ENCODE measurements at places on chromosomes 7 and 10.

GRCh38 chr10:24415455-24416125 lies 206.7 kb downstream of the KIAA1217 start:
- DNase-seq, result no peak

DNA sequence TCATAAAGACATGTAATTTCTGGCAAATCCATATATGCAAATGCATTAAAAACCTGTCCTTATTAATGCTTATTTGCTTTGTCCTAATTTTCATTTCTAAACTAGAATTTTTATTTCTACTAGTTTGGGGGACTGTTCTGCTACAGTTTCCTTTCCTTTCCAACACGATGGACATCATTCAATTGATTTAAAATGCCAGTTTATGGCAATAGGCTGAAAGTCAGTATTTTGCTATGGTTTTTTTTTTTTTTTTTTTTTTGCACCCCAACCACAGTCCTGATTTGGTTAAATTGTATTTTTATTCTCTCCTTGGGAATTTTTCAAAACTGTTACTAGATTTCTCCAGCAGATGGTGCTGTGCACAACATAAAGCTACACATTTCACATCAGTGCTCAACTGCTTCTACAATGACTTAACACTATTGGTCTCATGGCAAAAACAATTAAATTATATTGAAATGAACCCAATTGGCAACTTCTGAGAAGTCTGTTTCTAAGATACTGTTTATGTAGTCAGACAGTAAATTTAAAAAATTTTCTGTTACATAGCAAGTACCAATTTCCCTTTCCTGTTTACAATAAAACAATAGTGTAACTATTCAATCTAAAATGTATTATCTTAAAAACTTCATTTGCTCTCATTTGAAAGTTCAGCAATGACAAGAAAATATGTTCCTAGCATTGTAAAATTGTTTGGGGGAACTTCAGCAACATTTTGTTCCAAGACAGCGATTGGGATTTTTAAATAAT lies 193.8 kb upstream of the CCDC6 start:
- DNase-seq, result no peak

DNA sequence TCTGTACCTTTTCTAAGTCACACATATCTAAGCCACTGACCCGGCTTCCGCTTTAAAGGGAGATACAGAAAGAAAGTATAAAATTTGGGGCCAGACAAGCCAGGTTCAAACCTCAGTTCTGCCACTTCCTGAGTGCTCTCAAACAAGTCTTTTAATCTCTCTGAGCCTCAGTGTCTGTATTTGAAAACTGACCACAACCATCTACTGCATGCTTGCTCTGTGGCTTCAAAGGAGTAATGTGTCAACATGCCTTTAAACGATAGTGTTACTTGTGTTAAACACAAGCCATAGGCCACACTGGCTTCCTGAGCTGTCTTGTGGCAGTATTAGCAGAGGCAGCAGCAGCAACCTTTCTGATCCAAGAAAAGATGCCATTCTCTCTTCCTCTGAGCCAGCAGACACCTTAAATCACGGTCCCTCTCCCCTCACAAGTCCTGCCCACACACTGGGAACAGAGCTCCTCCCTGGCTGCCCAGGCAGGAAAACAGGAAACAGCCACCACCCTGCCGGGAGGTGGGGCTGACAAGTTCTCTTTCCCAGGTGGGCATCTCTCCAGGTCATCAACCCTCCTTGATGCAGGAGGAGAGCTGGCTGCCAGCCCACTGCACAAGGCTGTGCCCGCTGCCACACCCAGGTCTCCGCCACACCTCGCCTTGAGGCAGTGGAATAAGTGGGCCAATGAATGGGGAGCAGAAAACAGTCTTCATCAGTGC lies 10.7 kb downstream of the HIP1 start:
- no peak for DNase-seq

DNA sequence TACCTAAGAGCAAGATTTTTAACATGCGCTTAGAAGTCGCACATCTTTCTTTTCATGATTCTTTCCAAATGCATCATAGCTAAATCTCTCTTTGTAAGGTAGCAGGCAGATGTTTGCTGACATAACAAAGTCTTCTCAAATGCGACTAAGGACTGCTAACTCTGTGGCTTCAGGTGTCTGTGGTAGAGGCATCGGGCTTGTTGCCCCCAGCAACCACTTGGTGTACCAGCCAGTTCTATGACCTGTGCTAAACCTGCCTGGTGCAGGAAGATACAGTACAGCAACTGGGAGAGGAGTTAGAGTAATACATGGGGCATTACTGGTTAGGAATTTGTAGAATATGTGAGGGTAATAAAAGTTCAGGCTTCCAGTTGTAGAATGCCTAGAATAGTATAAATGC lies 654.1 kb downstream of the NRG3 start:
- no peak for DNase-seq

- no peak for DNase-seq
Measured at GRCh38 chr10:118571123-118571522, 24.3 kb downstream of the PRLHR start.

DNA sequence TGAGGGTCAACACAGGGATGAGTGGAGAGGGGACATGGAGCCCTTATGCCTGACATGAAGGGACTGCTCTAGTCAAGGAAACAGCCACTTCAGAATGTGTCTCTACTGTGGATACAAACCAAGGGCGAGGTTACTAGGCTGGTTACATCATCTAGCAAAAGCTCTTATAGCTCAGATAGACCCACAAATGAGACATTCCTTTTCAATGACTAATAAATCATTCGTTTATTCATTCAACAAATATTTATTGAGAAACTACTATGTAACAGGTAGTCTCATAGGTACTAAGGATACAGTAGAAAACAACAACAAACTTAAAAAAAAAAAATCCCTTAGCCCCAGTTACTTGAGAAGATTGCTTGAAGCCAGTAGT lies 219.5 kb downstream of the KIAA1217 start:
- DNase-seq, result no peak

GRCh38 chr7:117385363-117386109 lies 41.8 kb downstream of the ASZ1 start:
- DNase-seq, result no peak

DNA sequence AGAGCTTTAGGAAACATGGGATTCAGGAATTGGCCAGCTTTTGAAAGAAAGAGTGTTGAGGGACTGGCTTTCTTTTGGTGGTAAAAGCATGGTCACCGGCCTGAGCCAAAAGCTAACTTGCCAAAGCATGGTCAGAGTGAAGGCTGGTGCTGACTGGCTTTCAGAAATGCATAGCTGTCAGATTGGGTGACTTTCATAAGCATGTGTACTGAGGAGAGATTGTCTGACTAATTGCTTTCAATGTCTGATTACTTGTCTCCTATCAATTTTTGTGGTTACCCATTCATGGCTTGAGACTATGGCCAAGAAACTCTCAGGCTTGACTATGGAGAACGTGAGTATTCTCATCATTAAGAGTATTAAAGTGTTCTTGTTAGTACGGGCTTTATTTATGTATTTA lies 28.2 kb downstream of the ZNF25 start:
- DNase-seq, result no peak

DNA sequence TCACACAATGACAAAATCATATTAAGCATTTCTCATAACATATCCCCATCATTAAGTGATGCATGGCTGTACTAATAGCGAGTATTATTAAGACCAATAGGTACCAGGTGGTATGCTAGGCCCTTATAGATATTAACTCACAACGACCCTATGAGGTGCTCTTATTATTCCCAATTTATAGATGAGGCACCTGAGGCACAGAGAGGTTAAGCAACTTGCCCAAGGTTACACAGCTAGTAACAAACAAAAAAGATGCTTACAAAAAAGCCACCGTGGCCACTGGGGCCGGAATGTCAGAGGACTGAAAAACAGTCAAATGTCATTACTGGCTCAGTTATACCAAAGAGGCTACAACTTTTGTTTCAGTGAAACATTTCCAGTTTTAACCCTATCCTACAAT lies 96.0 kb downstream of the OR13A1 start:
- DNase-seq, result no peak

- no peak for DNase-seq
Measured at GRCh38 chr7:17318146-17318545, 19.7 kb downstream of the AHR start.

- DNase-seq, result no peak
Measured at GRCh38 chr7:36781011-36781738, 56.9 kb upstream of the AOAH start.

GRCh38 chr10:77531441-77532001 lies 106.1 kb downstream of the KCNMA1 start:
- no peak for DNase-seq

DNA sequence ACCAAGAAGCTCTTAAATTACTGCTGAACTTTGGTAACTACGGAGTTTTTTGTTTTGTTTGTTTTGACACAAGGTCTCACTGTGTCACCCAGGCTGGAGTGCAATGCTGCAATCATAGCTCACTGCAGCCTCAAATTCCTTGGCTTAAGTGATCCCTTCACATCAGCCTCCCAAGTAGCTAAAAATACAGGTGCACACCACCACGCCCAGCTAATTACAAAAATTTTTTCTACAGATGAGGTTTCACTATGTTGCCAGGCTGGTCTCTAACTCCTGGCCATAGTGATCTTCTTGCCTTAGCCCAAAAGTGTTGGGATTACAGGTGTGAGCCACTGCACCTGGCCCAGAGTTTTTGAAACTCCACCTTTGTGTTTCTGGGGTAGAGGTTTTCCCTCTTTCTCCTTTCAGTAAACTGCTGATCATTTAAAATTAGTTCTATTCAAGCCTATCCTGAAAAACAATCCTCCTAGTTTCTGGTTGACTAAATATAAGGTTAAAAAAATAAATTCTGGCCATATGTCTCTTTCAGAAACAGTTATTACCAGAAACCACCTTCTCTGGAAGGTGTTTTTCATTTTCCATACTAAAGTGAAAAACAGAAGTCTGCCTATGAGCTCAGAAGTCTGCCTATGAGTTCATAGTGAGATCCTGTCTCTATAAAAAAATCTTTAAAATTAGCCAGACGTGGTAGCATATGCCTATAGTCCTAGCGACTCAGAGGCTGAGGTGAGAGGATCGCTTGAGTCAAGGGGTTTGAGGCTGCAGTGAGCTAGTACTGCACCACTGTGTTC lies 63.9 kb downstream of the VOPP1 start:
- DNase-seq, result no peak

- DNase-seq, result no peak
Measured at GRCh38 chr7:134415700-134416099, 43.2 kb downstream of the AKR1B1 start.

- DNase-seq, result no peak
Measured at GRCh38 chr10:12588091-12588860, 238.9 kb downstream of the CAMK1D start.

DNA sequence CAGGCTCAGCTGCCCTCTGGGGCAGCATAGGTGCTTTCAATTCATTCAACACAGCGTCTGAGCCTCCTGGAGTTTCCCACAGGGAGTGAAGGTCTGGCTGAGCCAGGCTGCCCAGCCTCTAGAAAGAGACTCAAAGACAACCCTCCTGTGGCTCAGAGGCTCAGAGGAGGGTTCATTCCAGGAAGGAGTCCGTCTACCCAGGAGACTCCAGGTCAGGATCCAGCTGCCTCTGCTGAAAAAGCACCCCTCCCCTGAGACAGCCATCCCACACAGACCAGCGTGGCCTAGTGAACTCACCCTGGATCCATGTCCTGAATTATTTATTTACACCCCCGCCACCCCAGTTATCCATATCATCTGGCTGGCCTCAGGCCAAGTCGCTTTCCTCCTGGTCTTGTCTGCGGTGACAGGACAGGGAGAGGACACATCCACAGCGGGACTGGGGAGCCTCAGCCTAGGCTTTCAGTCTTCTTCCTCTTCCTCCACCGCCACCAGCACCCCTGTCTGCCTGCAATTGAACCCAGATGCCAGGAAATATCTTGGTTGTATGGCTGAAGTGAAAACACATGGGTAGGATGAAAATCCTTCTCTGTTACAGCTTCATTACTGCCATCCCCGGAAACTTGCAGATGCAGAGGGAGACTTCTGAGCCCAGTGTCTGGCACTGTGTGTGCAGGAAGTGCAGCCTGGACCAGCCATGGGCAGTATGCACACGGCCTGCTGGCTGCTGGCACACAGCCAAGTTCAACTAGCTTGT lies 44.0 kb upstream of the COL13A1 start:
- DNase-seq, result no peak

GRCh38 chr10:127971963-127972615 lies 65.2 kb downstream of the PTPRE start:
- DNase-seq, result no peak

- DNase-seq, result no peak
Measured at GRCh38 chr7:43884209-43884608, 14.9 kb upstream of the MRPS24 start.

Data from bone marrow (tissue), 2 donors.